RCC 7860 (cell line): ENCODE measurements at places on chromosomes 3 and 15.
A peak's percentile ranks its signal among the peaks of the same experiment; 100 is the strongest.

GRCh38 chr3:132228923-132229322, 88.3 kb upstream of the ACP3 start:
- DNase-seq: no peak

GRCh38 chr3:25287291-25287884, 140.7 kb upstream of the RARB start:
- DNase-seq: no peak

DNA sequence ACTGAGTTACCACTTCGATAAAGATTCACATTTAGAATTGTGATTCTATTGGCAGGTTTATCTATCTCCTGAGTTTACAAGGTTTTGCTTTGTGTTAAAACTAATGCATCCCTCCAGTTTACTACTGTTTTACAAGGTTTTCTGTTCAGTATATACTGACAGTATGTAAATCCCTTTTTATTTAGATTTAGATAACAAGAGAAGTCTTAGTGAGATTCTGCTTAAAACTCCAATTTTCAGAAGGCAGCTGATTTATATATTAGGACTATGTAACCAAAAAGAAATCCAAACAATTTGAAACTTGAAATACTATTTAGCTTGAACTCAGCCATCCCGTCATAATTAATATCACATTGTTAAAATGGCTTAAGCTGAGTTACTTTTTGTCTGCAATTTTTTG, 619.2 kb downstream of the NAALADL2 start:
- DNase-seq: no peak

- DNase-seq: peak; percentile 18
These were observed 3.0 kb upstream of the LPP start for GRCh38 chr3:188150982-188151381.

- no peak for DNase-seq
These were observed 74.3 kb downstream of the SIDT1 start for GRCh38 chr3:113606539-113607218.

GRCh38 chr15:89958107-89958805, 42.9 kb upstream of the ZNF710 start:
- no peak for DNase-seq

DNA sequence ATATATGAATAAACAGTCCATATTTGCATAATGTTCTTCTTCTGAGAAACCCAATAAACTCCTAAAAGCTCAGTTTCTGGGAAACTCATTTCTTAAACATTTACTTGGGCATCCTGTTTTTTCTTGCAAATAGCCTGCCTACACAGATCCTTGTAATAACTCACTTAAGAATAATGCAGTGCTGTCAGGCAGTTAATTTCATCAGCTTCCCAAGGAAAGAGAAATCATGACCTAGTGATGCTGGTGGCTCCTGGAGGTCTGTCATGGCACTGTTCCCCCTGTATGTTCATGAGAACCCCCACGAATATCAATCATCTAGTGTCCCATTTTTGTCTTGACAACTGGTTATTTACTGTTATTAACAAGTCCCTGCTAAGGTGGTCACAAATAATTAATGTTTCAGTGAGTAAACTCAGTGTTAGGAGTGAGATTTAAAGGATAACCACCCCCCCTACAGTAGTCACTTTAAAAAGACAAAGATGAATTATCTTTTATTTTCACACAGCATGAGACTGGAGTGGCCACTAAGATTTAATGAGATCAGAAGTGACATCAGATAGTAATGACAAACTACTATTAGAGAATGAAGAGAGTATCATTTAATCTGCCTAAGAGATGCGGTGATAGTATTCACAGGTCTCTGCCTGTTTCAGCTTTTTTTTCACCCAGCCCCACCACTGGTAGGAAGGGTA, 279.5 kb upstream of the NECTIN3 start:
- DNase-seq: no peak

DNA sequence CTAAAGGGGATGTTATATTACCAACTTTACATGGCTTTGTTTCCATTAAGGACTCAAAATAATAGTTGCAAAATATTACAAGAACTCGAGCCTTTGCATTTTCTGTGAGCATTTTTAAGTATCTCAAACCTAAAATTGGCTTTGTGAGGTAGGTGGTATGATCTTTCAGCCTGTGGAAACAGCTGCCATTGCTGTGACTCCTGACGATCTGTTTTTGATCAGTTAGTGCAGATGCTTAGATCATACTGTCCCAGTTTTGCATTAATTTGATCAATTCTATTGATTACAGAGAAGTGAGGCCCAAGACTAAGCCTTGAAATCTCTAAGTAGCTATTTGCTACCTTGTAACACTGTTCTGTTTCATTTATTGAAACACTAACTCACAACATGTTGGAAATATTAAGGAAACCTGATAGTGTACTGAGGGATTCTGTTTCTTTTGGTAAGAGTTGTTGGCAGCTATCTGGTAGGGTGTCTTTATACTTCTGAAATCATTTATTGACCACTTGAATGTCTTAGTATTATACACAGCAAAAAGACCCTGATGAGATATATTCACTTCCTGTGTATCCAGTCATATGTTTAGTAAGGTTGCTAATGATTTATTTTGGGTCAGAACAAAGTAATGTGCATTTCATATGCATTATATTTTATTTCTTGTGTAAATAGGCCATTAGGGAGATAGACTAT, 14.8 kb downstream of the SKIL start:
- no peak for DNase-seq

- no peak for DNase-seq
These were observed 56.0 kb upstream of the PLSCR4 start for GRCh38 chr3:146306656-146307455.

DNA sequence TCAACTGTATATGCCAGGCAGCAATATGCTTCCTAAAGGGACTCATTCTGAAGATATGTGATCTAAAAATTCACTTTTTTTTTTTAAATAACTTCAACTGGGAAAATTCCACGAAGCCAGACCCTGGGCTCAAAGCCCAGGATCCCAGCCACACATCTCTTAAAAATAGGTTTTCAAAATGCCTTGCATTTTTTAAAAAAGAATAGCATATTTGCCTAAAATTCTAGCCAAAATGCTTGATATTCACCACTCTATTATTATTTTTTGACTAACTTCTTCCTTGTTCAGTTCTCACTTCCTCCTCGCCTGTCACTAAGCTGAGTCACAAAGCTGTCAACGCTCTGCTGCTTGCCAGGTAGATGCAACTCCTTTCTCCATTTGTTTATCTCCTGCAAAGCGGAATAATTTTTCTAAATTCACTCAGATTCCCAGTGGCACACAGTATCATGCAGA, 28.0 kb upstream of the VGLL4 start:
- DNase-seq: no peak

GRCh38 chr3:140465988-140466387, 211.9 kb upstream of the TRIM42 start:
- DNase-seq: no peak

- no peak for DNase-seq
These were observed 468.2 kb downstream of the PLOD2 start for GRCh38 chr3:145692751-145693150.

DNA sequence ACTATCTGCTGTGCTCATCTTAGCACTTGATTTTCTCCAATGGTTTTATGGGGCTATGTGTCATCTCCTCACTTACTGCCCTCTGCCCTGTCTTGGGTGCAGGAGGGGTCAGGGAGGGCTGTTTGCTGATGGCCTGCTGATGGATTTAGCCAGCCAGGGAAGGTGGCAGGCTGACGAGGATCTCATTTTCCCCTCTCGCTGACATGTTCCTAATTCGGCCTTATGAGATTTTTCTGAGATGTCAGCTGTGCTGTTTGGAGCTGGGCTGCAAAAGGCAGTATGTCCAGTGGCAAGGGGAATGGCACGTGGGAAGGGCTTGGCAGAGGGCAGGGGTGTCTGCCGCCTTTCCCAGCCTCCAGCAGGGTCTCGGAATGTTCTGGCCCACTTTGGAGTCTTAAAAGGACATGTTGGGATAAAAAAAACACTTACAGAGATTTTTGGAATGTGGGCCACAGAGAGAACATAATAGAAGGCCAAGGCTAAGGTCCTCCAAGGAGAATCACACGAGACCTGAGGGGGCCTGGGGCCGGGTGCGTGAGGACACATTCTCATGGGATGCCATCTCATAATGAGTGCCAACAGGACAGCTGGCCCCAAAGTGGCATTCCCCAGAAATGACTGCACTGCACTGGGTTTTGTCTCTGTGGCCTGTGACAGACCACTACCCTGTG, 303.8 kb downstream of the TLE3 start:
- no peak for DNase-seq

- DNase-seq: no peak
These were observed 642.4 kb downstream of the GOLGA6L6 start for GRCh38 chr15:19899021-19899824.

DNA sequence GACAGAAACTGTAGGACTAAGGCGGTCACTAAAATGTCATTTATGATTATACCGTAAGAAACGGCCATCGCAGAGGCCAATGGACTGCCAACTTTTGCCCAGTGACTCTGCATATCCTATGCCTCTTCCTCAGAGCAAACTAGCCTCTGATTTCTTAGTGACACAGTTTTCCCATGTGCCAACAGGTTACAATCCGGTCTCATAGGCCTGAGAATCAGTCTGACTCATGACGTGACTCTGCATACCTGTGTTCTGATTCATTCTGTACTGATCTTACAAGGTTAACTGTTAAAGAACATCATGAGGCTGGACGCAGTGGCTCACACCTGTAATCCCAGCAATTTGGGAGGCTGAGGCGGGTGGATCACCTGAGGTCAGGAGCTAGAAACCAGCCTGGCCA, 17.8 kb downstream of the RUBCN start:
- DNase-seq: peak; percentile 97

GRCh38 chr15:96889734-96890480, 559.4 kb downstream of the NR2F2 start:
- DNase-seq: no peak

DNA sequence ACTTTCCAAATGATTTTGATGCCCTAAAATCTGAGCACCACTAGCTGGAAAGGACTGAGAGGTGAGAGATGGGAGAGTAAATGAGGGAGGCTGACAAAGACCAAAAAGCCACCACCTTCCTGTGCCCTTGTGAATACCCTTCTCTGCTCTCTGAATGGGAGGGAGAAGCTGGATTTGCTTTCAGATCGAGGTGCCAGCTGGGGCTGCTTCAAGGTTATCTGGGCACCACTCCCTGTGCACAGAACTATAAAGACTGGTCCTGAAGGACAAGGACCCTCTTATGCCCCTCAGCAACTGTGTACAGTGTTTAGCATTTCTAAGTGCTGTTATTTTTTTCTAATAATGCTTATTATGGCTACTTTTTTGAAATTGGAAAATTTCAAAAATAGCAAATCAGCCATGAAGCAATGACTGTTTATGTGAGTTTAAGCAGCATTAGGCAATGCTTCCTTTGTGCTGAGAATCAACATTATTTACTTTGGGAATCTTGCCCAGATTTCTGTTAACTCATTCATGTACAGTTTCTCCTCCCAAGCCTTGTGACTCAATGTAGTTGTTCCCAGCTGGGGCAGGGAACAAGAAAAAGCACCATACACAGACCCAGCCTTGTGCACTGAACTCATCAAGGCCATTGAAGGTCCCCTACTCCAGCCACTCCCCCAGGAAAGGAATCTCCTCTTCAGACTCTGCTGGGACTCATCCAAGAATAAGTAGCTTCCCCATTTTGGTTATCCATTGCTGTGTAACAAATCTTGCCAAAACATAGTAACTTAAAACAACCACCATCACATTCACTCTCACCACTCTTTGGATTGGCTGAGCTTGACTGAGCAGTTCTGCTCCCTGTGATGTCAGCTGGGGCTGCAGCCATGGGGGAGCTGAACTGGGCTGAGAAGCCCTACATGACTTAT, 37.3 kb upstream of the CDV3 start:
- peak; percentile 78 for DNase-seq

- no peak for DNase-seq
These were observed 51.1 kb downstream of the MAP2K5 start for GRCh38 chr15:67593562-67593961.

- DNase-seq: no peak
These were observed 14.9 kb upstream of the TBC1D23 start for GRCh38 chr3:100245927-100246326.

DNA sequence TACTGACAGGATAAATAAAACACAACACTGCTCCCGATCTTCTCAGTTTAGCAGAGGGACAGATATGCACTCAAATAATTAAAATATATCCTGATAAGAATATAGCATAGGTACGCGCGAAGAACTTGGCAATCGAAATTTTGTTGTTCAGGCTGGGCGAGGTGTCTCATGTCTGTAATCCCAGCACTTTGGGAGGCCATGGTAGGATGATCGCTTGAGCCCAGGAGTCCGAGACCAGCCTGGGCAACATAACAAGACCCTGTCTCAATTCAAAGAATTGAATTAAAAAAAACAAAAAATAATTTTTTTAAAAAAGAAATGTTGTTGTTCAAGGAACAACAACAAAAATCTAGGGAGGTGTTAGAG, 7.6 kb downstream of the B2M start:
- no peak for DNase-seq

- no peak for DNase-seq
These were observed 54.1 kb upstream of the AKAP13 start for GRCh38 chr15:85326291-85326690.

GRCh38 chr3:14430706-14431451, 28.5 kb downstream of the SLC6A6 start:
- DNase-seq: no peak

GRCh38 chr3:144763878-144764454, 792.3 kb downstream of the DIPK2A start:
- no peak for DNase-seq

DNA sequence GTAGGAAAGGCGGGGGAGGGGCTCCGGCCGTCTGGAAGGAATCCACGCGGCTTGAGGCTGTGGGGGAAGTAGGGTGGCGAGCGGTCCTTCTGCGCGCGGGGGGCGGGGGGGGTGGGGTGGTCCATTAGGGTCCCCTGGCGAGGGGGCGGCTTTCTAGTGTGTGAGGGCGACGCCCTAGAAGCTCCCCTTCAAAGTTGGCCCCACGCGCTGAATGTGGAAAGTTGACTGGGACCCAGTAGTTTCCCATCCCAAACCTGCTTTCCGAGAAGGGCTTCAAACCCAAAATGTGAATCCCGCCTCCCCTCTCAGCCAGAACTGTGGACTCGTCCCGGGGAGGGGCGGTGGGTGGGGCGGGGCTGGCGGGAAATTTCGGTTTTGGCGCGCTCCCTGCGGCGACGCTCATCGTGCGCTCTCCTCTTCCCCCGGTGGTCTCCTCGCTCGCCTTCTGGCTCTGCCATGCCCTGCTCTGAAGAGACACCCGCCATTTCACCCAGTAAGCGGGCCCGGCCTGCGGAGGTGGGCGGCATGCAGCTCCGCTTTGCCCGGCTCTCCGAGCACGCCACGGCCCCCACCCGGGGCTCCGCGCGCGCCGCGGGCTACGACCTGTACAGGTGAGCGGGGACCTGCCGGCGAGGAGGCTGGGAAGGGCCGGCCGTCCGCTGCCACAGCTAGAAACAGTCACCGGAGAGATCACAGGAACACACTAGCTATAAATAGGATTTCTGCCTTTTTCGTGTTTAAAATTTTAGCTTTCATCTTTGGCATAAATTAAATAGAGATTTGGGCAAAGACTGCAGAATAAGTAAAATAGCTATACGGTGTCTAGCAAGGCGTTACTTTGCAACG, 790 bp downstream of the DUT start:
- DNase-seq: peak; percentile 10

- peak; percentile 95 for DNase-seq
These were observed 227.6 kb upstream of the BHLHE40 start for GRCh38 chr3:4751502-4752101.
